ENCODE measurements at places on chromosomes 1 and 21.
A peak's percentile ranks its signal among the peaks of the same experiment; 100 is the strongest.

- peak; percentile 20 for DNase-seq
Observed at GRCh38 chr1:223001653-223002634, 141.1 kb downstream of the TLR5 start.

DNA sequence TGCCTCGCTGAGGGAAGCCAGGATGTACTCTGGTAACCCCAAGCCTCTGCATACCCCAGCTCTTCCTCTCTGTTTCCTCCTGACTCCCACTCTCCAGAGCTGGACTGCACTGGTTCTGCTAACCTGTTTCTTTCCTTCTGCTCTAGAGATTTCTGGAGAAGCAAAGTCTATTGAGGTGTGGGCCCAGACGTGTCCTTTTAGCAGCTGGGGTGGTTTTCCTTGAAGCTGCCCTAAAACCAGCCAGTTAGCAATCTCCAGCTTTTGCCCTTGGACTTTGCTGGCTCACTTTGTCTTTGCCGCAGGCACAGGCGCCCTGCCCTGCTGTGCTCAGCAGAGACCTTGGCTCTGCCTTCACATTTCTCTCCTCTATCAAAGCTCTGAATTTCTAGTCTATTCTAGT lies 171.8 kb upstream of the IVNS1ABP start:
- DNase-seq: no peak

DNA sequence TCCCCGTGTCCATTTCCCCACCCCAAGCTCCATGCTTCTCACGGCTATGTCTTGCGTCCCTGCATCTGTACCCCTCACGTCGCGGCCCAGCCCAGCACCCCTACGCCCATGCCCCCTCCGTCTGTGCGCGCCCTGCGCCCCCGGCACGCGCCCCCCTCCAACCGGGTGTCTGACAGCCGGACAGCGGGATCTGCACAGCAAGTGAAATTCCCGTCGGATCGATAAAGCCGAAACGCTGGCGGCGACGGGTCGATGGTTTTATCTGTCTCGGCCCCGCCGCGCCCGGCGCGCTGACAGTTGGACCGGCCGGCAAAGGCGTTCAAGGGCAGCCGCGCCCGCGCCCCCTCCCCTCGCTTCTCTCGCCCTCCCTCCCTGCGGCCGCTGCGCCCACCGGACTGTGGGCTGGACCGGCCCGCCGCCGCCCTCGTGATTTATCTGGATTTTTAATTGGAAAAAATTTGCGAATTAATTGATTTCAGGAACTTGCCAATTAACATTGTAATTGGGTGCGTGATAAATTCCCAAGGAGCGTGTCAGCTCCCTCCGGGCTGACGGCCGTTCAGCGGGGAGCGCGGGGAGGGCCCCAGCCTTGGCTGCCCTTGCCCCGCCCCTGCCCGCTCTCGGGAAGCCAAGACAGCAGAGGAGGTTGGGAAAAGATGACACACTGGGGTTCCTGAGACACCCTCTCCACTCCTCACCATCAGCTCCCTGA lies 57.1 kb downstream of the TMEM53 start:
- DNase-seq: peak; percentile 63

DNA sequence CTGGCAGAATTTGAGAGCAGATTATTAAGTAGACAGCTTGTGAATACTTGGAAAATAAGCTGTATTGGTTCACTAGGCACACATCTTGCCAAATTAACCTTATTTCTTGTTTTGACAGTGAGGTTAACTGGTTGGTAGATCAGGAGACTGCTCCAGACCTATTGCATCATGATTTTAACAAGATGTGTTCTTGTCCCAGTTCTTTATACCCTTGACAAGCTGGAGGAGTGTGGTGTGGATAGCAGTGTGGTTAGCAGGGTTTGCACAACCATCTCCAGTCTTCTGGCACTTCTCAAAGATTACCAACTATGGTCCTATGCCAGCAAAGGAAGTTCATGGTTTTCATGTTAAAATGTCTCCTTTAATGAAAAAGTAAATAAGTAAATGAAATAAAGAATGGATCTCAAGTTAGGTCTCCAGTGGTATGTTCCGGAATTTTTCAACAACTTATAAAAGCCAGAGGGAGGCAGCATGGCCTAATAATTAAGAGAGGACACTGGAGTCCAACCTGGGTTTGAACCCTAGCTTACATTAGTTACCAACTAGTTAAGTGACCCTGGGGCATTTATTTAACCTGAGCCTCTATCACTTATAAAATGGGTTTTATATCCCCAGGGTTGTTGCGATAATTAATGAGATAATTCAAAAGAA lies 34.1 kb downstream of the DDX20 start:
- peak; percentile 1 for DNase-seq

- no peak for DNase-seq
Observed at GRCh38 chr1:66276218-66276617, 257.7 kb upstream of the SGIP1 start.

DNA sequence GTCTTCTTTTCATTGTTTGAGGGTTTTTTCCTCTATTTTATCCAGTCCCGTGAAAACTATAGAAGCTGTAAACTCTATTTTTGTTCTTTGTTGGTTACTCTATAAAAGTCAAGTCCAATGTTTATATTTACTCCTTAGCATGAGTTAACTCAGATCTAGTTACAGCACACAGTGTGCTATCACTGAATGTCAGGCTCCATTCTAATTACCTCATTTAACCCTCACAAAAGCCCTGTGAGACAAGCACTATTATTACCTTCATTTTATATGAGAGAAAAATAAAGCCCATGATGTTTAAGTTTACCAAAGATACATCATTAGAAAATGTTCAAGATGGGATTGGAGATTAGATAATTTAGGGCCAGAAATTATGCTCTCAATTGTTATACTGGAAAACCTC lies 251.4 kb upstream of the SNX7 start:
- DNase-seq: no peak

- peak; percentile 81 for DNase-seq
Observed at GRCh38 chr1:110056776-110057175, 13.7 kb downstream of the ALX3 start.

- DNase-seq: no peak
Observed at GRCh38 chr1:153583976-153584375, 18.3 kb upstream of the S100A2 start.

DNA sequence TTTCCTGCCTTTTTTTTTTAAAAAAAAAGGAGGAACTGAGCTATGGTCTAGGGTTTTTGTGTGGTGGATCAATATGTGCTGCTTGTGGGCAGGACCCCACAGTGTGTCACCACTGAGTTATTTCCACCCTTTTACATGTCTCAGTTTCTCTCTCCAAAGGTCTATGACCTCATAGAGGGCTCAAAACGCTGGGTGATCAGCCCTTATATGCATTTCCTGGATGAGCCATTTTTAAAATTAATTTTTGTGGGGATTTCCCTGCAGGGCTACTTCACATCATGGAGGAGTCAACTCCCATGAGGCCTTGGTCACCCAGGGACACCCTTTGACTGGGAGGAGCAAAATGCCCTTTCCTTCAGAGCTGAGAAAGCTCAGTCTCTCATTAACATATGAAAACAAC lies 20.7 kb upstream of the HAO2 start:
- no peak for DNase-seq

GRCh38 chr1:63874278-63874880 lies 100.6 kb downstream of the ROR1 start:
- peak; percentile 63 for DNase-seq

- peak; percentile 91 for DNase-seq
Observed at GRCh38 chr1:109904105-109904817, 6.4 kb upstream of the CSF1 start.

GRCh38 chr21:37208056-37208721 lies 58.9 kb downstream of the VPS26C start:
- peak; percentile 20 for DNase-seq

DNA sequence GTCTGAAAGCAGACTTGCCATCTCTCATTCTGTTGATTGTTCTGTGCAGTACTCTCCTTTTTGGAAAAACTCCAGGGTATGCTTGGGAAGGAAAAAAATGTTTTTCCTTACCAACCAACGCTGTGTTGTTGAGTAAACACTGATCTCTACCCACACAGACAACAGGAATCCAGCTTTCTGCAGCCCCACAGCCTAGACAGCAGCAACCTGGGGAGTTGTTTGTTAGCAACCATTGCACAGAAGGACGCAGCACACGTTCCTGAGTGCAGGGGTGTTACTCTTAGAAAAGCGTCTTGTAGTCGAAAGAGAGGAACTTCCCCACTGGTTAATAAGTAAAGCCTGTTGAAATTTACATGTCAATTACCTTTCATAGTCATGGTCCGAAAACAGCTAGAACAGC lies 56.6 kb downstream of the SMYD2 start:
- DNase-seq: peak; percentile 24

- no peak for DNase-seq
Observed at GRCh38 chr1:200039849-200040474, 12.5 kb downstream of the NR5A2 start.

All from RPMI7951 (cell line).